ENCODE measurements at places on chromosomes 1 and 21.

DNA sequence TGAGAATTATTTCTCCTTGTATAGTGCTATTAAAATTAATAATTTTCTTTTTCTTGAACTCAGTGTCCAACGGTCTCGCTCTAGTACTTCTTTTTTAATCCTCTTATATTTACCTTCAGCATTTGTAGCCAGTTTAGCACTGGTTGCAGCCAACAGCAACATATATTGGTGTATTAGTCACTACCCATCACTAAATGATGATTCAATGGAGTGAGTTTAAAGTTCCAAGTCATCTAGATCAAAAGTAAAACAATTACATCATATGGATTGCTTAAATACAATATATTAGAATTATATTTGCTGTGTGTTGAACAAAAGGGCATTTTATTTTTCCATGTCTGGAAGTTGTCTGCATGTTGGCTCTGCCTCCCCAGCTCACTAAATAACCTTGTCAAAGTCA lies 591.8 kb downstream of the ADGRL2 start:
- DNase-seq: peak; percentile 72

DNA sequence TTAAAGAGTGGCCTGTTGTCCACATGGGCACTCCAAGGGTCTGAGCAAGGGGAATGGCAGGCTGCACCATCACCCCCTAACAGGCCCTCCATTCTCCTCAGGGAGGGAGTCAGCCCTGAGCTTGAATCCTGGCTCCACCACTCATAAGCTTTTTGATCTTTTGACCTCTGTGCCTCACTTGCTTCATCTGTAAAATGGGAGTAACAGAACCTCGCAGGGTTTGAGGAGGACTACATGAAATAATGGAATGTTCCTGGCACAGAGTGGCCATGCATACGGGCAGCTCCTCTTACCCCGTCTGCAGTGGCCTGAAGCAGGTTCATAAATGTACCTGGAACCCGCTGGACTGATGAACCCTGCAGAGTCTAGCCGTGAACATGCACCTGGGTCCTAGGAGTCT lies 2.1 kb upstream of the XKR8 start:
- no peak for DNase-seq

GRCh38 chr1:152461544-152461943 lies 47.5 kb upstream of the CRNN start:
- no peak for DNase-seq

- no peak for DNase-seq
These were observed 5.4 kb upstream of the TINAGL1 start for GRCh38 chr1:31570906-31571305.

DNA sequence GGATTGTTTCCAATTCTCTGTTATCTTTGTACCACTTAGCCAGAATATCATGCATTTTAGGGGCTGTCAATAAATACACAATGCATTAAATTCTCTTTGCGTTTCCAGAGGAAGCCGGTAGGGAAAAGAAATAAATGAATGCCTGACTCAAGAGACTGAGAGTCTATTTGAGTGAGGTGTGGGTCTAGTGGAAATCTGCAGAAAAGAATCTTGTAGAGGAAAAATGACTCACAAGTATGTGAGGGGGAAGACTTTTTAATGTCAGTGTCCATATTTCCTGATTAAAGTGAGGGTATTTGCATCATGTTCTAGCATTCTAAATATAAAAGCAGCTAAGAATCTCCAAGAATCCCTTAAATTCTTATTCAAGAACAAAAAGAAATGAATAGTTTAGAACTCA lies 271.1 kb downstream of the PTPRC start:
- no peak for DNase-seq

- no peak for DNase-seq
These were observed 97.9 kb upstream of the RGS1 start for GRCh38 chr1:192477630-192478029.

- DNase-seq: no peak
These were observed 41.8 kb upstream of the BCL10 start for GRCh38 chr1:85318217-85318616.

GRCh38 chr1:178552856-178553255 lies 39.9 kb downstream of the TEX35 start:
- DNase-seq: no peak

DNA sequence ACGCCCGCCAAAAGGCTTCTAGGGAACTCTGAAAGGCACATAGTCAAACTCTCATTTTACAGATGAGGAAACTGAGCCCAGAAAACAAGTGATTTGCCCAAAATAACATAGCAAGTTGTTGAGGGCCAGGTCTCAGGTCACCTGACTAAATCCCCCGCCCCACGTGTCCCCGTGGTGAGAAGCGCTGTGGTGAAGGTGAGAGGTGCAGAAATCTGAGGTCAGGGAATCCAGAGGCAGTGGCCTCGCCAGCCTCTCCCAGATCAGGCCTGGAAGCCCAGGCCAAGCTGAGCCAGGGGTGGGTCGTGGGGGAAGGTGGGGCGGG lies 5.1 kb downstream of the HDGF start:
- no peak for DNase-seq

DNA sequence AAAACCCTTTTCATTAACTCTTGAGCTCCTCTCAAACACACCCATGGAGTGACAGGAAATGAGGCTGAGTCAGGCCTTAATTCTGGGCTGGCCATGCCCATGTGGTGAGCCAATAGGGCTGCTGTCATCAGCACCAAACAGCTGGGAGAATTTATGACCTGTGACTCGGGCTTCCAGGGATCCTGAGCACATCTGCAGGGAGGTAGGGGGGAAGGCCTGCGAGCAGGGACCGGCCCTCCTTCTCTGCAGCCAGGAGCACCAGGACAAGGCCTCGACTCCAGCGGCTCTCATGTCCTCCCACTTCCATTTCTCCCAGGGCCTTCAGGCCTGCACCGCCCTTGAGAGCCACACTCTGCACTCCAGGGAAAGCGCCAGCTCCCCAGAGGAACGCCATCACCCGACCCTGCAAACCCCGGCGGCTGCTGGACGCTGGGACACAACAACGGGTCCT lies 14.6 kb downstream of the RIPK4 start:
- DNase-seq: peak; percentile 94

- no peak for DNase-seq
These were observed 207.1 kb downstream of the NUF2 start for GRCh38 chr1:163528710-163529348.

DNA sequence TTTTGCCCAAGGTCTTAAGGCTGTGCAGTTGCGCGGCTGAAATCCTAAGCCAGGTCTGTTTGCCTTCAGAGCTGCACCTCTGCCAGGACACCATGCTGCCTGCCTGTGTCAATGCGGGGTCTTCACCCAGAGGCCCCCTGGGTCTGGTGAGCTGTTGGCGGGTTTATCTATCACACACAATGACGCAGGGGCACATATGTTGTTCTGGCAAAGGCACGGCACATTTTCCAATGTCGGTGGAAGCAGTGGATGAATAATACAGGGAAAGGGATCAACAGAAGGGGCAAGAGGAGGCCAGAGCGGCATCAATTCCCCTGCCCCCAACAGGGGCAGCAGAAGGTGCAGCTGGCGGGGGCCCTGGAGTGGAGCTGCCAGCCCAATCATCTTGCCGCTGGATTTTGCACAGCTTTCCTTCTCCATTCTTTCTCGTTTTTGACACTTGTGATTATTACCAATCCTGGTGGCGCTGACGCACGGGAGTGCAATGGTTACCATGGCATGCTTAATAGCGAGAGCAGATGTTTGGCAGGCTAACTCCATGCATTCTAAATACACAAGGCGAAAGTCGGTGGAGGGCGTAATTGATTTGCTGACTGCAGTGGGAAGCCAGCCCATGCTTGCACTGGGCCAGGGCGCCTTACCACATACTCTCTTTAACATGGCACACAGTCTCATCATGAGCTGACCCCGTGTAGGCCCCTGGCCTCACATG lies 45.8 kb upstream of the CYP2J2 start:
- no peak for DNase-seq

DNA sequence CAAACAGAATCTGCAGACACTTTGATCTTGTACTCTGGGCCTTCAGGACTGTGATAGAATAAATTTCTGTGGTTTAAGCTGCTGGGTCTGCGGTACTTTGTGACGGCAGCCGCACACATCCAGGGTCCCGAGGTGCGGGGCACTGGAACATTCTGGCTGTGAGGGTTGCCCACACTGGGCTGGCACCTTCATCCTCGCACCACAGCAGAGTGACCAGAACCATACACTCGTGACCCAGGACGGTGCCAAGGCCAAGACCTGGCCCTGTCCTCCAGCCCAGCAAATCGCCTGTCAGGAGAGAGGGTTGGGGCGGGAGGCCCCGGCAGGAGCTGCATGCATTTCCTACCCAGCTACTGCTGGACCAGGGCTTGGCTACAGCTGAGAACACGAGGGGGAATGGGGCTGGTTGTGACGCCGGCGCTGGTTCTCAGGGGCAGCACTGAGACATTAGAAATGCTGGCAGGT lies 2.6 kb upstream of the FTCD start:
- DNase-seq: no peak

GRCh38 chr1:32884726-32885125 lies 1.6 kb upstream of the HPCA start:
- DNase-seq: no peak

- peak; percentile 85 for DNase-seq
These were observed 72.5 kb downstream of the NDUFS5 start for GRCh38 chr1:39098546-39099250.

- DNase-seq: peak; percentile 92
These were observed 338.1 kb upstream of the SNX7 start for GRCh38 chr1:98323388-98323787.

- DNase-seq: no peak
These were observed 79.5 kb upstream of the DNAJC6 start for GRCh38 chr1:65229754-65230339.

GRCh38 chr1:109969907-109970306 lies 14.7 kb upstream of the AHCYL1 start:
- no peak for DNase-seq
